Cortex of kidney (tissue), 1 donor: ENCODE measurements at places on chromosomes 13 and 19.

- no peak for DNase-seq
Measured at GRCh38 chr13:109900320-109900719, 113.9 kb upstream of the IRS2 start.

GRCh38 chr19:55027472-55028337 is 10.4 kb downstream of the GP6 start:
- DNase-seq = no peak

DNA sequence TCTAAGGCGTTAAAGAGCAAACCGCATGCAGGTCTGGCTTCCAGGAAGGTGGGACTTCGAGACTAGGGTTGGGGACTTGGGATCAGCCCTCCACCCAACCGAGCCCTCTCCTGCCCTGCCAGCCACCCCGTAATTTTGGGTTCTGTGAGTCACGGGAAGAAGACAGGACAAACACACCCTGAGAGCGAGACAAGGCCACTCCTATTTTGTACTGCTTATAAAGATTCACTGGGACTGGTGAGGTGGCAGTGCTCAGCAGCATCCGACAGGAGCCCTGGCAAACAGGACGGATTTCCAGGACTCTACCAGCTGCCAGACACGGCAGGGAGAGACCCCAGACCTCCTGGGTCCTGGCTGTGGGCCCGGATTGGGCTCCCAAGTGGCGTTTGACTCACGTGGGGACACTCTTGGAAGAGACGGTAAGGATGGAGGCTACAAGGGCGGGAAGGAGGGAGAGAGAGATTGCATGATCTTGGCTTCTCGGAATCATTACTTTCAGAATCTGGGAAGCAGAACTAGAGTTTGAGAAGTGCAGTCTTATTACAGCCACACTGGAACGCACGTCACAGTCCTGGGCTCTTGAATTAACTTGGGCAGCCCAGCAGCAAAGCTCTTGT is at the start of gene C5AR2:
Gene C5AR2 (plus strand): TSS at position 245 of the 617 bp plus-strand sequence. CDS start 8,625 bp downstream, outside the sequence.
- DNase-seq = no peak

GRCh38 chr13:94115054-94115453 is 364.4 kb downstream of the DCT start:
- DNase-seq = no peak

GRCh38 chr13:60707878-60708277 is 310.9 kb downstream of the TDRD3 start:
- no peak for DNase-seq

DNA sequence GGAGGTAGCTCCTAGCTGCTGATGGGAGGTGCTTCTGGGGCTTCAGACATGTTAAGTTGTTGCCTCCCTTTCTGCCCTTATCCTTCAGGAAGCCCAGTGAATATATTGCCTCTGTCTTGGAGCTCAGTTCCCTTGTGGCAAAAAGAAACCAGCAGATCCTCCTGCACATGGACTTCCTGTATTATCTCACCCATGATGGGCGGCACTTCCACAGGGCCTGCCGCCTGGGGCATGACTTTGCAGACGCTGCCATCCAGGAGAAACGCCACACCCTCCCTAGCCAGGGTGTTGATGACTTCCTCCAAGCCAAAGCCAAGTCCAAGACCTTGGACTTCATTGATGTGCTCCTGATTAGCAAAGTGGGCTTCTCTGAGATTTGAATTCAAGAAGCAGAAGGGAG is 6.0 kb upstream of the CYP4F12 start:
- no peak for DNase-seq

GRCh38 chr19:50239921-50240590 is 36.6 kb downstream of the MYH14 start:
- DNase-seq = no peak

- no peak for DNase-seq
Measured at GRCh38 chr13:24663586-24663985, 16.6 kb upstream of the ATP12A start.

DNA sequence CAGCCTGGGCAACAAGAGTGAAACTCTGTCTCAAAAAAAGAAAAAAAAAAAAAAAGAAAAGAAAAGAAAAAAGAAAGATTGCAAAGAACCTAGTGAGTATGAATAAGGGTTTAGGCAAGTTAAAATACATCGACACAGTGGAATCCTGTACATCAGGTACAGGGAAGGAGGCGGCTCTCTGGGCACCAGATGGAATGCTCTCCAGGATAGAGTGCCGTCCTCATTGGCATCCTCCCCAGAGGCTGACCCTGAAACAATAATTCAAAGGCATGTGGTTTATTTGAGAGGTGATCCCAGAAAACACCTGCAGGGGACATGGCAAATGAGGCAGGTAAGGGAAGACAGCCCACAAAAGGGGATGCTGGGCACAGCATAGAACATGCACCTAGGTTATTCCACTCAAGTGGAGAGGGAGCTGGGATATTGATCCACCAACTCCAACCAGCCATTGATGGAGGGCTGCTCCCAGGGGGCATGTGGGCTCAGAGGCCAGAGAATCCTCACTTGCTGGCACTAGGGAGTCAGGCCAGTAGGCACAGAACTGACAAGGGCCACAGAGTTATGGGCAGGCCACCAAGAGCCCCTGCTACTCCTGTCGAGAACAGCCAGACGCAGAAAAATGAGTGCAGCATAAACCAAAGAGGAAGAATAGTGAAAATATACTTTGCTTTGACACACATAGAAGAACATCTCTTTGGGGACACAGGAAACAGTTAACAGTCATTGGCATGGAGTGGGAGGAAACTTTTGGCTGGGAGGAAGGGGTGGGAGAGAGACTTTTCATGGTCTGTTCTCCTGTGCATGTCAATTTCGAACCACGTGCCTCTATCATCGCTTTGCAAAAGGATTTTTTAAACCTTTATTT is 4.2 kb downstream of the TSPAN16 start:
- DNase-seq = no peak

GRCh38 chr19:48487948-48488347 is 18.8 kb downstream of the CYTH2 start:
- no peak for DNase-seq
